Neuronal stem cell (in vitro differentiated cells): ENCODE measurements at places on chromosomes 5 and 9.

GRCh38 chr9:132809677-132810271, 68.3 kb downstream of the AK8 start:
- no peak for DNase-seq

GRCh38 chr5:99553211-99553810, 624.5 kb upstream of the CHD1 start:
- DNase-seq, result no peak

DNA sequence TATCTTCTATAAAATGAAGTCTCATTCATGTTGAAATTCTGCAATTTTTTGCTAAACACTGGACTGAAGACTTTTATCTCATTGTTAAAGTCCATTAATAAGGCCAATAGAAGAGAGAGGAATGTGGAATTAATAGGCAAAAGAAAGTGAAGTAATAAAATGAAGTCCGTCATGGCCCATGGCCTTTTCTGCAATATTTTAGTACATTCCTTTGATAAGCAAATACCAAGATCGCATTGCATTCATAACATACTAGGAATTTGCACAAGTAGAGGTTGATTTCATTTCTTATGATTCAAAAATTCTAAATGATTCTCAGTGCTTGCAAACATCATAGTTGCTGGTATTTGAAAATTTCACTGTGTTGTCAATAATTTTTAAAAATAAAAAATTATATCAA, 664.0 kb downstream of the NR2F1-AS1 start:
- no peak for DNase-seq

DNA sequence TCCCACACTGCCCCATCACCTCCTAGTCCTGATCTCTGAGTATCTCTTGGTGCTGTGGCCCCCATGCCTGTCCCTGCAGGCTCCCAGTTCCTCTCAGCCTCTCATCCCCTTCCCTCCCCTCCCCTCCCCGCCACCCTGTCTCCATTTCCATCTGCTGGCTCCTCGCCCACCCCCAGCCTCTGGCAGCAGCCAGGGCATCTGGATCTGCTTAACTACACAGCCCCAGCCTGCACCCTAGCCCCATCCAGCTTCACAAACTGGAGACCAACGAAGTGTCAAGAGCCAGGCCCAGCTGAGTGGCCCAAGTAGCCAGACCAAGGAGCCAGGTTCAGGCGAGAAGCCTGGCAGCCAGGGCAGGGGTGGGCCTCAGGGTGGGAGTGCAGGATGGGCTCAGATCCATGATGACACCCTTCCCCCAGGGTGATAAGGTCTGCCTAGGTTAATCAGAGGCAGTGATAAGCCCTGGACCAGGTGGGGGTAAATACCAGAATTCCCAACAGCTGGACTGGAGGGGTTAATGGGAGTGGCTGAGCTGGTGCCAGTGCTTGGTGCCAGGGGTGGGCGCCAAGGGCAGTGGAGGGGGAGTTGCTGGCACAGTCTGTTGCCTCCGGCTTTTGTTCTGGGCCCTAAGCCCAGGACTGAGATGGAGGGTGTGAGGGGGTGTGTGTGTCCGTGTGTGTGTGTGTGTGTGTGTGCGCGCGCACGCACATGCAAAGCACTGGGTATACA, 2.5 kb downstream of the IL11RA start:
- DNase-seq, result no peak

GRCh38 chr5:154367101-154367500, 78.7 kb upstream of the SAP30L start:
- no peak for DNase-seq

- no peak for DNase-seq
Observed at GRCh38 chr5:4130819-4131218, 535.2 kb downstream of the IRX1 start.

DNA sequence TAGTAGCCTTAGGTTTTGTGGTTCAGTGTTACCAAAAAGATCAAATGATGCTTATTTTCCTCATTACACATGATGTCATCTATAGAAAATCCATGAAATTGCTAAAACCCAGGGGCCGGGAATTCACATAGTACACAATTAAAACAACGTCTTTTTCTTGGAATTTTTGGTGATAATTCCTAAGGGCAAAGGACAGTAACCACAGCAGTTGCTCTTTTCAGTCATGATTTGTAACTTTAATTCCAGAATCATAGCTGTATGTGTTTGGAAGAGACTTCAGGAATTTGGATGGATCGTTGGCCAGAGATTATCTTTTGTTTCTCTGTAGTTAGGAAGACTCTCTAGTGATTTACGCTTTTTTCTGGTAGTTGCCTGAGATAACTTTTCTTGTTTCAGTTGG, 748.7 kb downstream of the TLE4 start:
- DNase-seq, result no peak

DNA sequence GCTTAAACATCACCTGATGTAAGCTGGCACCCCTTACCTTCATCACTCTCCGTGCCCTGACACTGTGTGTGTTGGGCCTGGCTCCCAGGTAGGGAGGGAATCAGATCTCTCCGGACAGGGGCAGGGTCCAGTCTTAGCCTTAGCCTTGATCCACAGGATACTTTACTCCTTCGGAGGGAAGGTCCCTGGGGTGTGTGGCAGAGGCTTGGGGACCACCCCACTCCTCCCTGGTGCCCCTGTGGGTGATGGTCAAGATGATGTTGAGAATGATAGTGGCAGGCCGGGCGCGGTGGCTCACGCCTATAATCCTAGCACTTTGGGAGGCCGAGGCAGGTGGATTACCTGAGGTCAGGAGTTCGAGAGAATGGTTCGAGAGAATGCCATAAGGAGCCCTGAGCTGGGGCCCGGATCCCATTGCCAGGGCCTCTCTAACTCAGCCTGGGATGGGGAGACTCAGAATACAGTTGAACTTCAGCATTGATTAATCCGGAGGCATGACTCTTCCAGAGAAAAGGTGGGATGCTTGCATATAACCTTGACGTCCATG, 269.5 kb downstream of the HSPA4 start:
- no peak for DNase-seq

GRCh38 chr9:35791297-35791921, at the start of gene NPR2:
TSS of gene NPR2 (plus strand) at chr9:35791591. CDS start at chr9:35792409, 818 bp downstream.
- DNase-seq, result no peak

DNA sequence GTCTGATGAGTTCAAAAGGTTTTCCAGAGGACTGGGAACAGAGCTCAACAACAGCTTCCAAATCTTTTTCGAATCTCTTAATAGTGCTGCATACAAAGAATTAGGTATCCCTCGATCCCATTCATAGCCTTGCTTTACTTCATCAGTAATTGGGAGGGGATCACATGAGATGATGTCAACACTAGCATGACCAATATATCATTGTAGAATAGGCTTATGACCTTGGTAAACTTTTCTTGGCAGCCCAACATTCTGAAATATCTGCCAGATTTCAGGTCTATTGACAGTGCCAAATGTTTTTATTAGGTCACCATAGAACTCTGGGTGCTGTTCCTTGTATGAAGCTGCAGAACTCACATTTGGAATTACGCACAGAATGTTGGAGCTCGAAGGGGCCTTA, 228.9 kb downstream of the FGF10 start:
- DNase-seq, result no peak

- no peak for DNase-seq
Observed at GRCh38 chr9:114403153-114403756, 15.5 kb upstream of the AKNA start.

DNA sequence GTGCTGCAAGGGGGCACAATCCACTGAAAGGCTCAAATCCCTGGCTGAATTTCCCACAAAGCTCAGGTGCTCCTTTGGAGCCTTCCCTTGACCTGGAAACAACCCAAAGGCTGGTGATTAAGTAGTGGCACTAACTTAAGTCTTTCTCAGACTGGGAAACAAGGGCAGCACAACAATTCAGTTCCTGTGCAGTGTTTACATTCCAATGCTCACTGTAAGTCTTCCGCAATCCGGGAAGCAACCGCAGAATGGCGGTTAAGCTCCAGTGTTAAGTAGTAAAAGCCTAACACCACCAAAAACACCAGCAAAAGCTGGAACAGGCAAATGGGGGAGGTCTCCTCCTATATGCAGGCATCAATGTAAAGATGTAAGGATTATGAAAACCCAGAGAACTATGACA, 117.2 kb downstream of the TRPM3 start:
- DNase-seq, result no peak

DNA sequence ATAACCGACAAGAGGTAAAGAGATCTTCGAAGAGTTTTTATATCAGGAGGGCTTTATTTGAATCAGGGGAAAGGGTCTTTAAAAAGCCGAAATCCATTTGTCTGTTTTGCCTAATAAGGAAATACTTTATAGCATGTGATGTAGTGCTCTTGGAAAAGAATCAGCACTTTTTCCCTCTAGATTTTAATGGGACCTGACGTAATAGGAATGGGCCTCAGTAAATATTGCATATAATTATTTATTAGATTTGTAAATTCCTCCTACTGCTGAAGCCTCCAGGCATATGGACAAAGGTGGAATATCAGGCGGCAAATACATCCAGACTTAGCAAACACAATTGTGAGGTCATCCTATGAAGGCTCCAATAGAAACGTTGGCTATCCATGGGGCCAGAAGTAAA, 50.9 kb downstream of the ACTBL2 start:
- DNase-seq, result no peak

GRCh38 chr5:10528056-10528816, 35.6 kb upstream of the ANKRD33B start:
- DNase-seq, result no peak

DNA sequence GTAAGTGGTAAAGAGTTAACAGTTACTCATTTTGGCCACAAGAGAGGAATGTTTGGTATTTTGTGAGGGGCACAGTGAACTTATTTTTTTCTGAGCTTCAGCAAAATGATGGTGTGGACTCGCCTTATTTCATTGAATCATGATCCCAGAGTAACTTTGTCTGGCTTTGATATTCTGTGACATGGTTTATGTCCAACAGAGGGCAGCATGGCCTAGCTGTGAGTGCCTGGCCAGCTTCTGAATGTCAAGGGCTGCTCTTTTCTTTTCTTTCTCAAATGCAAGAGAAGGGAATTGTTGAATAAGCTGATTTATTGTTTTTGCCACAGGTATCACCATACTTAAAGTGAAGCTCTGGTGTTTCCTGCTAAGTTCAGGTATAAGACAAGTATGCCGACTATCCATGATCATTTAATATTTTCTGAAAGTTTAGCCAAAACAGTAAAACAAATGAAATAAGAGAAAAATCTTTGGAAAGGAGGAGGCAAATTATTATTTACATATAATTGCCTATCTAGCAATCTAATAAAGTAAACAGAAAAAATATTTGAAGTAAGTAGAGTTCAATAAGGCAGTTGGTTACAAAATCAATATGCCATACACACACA, 31.7 kb downstream of the MRPL22 start:
- peak; percentile 26 for DNase-seq

GRCh38 chr5:7518947-7519560, 123.1 kb downstream of the ADCY2 start:
- DNase-seq, result peak; percentile 4

- no peak for DNase-seq
Observed at GRCh38 chr5:14028938-14029584, 84.6 kb upstream of the DNAH5 start.

GRCh38 chr9:87327575-87328125, 170.0 kb upstream of the DAPK1 start:
- DNase-seq, result no peak

- DNase-seq, result no peak
Observed at GRCh38 chr9:76426807-76427419, 32.1 kb upstream of the GCNT1 start.

DNA sequence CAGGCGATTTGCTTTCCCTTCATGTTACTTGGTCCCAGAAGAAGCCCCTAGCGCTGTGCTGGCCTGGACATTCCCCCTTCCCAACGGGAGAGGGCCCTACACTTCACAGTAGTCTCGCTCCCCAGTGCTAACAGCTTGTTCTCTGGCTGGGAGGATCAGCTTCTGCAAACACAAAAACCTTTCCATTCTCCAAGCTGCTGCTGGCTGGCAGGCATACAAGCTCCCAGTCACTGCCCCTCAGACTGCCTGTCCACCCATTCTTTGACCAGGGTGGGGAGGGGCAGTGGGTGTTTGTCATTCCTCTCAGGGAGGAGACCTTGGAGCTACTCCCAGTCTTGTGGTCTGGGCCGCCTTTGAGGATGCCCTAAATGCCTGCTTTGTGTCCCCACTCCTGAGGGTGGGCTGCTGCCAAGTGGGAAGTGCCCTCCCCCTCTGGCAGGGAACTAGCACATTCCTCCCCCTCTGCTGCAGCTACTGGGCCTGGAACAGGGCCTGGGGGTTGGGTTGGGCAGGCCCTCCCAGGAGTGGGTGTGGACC, 20.8 kb downstream of the ENHO start:
- no peak for DNase-seq

GRCh38 chr5:177427211-177427822, 841 bp downstream of the GRK6 start:
- DNase-seq, result no peak

DNA sequence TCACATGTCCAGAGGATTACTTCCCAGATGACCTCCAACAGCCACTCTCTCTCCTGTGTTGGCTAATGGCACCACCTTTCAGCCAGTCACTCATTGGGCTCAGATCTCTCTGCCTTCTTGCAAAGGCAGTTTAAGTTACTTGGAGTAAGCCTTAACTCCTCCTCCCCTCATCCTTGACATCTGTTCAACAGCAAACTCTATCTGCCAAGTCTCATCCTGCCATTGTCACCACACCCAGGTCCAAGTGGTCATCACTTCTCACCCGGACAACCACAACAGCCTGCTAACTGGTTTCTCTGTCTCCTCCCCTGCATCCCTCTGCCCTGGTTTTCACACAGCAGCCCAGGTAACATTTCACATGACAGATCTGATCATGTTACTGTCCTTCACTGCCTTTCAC, 58.5 kb downstream of the DCP2 start:
- DNase-seq, result no peak

DNA sequence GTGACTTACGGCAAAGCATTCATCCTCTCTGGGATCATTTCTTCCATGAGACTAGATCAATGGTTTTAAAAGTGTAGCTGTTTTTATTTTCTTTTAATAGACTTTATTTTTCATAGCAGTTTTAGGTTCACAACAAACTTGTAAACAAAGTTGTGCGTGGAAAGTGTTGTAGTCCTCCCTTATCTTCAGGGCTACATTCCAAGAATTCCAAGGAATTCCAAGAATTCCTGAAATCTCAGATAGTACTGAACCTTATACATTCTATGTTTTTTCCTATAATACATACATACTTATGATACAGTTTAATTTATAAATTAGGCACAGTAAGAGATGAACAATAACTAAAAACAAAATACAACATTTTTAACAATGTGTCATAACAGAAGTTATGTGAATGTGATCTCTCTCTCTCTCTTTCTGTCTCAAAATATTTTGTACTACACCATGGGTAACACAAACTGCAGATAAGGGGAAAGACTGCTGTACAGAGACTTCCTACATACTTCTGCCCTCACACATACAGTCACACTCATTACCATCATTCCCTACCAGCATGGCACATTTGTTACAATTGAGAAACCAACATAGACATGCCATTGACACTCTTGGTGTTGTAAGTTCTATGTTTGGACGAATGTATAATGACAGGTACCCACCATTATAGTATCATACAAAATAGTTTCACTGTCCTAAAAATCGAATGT, 1933.2 kb upstream of the WWC1 start:
- DNase-seq, result no peak

- no peak for DNase-seq
Observed at GRCh38 chr5:13930541-13931171, 13.8 kb downstream of the DNAH5 start.

GRCh38 chr9:76580188-76580587, 121.2 kb downstream of the GCNT1 start:
- DNase-seq, result no peak
